ENCODE measurements at places on chromosomes 11 and 22.

DNA sequence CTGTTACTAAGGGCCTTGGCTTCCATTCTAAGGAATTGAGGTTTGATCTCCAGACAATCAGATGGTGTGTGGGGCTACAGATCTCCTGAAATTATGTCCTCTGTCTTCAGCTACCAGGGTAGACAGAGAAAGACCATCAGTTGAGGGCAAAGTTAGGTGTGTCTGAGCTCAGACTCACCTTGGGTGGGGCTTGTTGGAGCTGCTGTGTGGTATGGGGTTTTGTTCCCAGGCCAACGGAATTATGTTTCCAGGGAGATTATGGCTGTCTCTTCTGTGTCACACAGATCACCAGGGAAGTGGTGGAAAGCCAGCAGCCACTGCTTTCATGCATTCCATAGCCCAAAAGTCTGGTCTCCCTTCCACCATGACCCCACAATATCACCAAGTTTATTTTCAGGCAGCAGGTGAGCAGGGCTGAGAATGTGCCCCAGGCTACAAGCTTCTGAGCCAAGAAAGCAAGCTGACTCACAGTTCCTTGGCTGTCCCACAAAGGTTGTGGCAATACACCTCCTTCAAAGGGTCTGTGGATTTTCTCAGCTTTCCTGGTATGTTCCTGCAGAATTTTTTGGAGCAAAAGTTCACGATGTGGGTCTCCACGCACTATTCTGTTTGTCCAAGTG, 714.9 kb downstream of the LUZP2 start:
- DNase-seq: no peak

- no peak for DNase-seq
These were observed 11.8 kb downstream of the TBC1D10A start for GRCh38 chr22:30314915-30315314.

DNA sequence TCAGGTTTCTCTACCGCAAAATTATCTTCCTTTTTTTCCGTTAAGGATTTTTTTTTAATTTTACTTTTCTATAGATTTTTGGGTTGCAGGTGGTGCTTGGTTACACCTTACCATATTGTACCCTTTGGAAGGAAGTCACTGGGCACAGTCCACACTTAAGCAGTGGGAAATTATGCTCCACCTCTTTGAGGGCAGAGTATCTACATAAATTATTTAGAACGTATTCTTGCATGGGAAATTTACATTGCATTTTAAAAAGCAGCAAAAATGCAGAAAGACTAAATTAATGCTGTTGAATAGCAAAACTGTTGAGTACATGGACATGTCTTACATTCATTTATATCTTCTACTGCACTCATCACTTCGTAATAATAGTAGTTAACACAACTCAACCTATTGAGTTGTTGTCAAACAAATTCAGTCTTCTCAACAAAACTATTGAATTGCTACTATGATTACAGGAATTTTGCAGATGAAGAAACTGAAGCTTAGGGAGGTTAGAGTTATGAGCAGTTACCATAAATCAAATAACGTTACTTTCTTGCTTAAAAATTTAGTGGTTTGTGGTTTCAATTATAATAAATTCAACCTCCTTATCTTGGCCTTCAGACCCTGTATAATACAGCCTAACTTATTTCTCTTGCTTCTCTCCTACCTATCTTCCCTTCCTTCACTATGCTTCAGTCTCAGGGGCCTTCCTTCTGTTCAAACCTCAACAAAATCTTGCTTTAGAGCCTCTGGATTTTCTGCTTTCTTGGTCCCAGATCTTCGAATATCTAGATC, 97.4 kb upstream of the ARHGAP20 start:
- DNase-seq: no peak

- DNase-seq: no peak
These were observed 74.2 kb upstream of the SLC25A18 start for GRCh38 chr22:17489101-17489500.

DNA sequence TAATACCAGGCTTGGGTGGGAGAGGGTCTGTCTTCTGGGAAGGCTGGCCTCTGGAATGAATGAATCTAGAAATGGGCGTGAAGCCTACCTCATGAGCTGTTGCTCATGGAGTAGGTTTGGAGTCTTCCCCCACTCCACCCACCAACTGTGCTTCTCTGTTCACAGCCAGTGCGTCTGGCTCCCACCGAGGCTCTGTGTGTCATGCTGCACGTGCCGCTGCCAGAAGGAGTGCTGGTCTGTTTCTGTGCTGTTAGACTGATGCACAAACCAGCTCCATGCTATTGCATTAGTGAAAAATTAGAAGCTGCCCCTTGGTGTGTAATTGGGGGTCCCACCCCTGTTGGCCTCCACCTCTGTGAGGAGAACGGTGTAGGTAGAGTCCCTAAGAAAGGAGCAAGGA, 132.3 kb upstream of the PARVA start:
- no peak for DNase-seq

DNA sequence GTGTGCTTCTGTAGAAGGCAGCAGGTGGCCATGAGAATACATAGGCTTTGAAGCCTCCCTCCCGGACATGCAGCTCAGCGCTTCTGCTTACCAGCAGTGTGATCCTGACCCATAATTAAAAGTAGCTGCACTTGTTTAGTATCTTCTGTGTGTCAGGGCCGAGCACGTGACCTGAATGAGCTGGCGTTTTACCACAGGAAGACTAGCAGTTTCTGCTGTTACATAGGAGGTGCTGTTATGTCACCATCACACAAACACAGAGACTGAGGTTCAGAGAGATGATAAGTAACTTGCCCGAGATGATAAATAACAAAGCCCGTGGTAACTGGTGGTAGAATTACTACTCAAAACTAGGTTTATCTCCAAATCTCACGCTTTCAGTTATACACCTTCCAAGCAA, 329.5 kb downstream of the OPCML start:
- DNase-seq: no peak

GRCh38 chr11:56846631-56847576, 98.4 kb upstream of the OR9G4 start:
- no peak for DNase-seq

Measured in stimulated activated naive CD4-positive, alpha-beta T cell (primary cell).